Activated CD4-positive, alpha-beta T cell treated with anti-CD3 and anti-CD28 coated beads, Interleukin-2, amount 50 U/mL, for 1 hour (primary cell): ENCODE measurements at places on chromosomes 1 and 21.

DNA sequence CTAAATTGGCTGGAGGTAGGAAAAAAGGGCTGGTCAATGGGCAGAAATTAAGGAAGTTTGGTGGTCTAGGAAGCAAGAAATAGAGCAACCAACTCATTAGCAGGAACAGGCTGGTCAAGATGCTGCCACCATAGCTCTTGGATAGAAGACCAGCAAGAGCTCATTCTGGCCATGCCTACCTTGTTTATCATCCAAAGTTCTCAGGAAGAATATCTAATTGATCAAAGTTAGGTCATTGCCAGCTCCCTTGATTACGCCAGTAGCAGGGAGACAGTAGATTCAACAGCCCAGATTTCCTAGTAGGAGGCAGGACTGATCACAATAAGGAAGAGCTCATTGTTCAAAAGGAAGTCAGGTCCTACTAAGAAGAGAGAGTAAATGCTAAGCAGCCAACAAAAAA is 370.2 kb downstream of the GPATCH2 start:
- DNase-seq, result no peak

DNA sequence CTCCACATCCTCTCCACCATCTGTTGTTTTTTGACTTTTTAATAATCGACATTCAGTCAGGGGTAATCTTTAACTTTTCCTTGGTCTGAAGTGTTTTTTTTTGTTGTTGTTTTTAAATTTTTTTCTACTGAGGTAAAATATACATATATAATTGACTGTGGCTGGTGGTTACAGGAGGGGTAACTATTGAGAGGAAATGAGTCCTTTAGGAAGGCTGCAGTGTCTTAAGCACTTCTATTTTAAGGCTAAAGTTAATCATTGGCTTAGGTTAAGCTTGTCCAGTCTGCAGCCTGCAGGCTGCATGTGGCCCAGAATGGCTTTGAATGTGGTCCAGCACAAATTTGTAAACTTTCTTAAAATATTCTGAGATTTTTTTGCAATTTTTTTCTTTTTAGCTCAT is 172.5 kb downstream of the CTH start:
- DNase-seq, result no peak

DNA sequence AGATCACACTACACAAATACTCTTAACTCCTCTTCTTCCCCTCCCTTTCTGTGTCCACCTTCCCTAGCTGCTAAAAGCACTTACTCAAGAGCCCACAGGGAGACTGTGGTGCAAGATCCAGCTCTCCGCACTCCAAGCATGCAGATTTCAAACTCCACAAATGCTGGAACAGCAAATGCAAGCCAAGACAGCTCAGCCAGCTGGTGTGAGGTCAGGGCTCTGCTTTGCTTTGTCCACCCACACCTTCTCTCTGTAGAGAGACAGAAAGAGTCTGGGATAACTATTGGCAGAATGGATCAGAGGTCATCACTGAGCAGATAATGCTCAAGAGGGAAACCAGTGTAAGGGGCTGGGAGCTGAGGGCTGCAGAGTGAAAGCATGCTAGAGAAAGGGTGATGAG is 45.2 kb upstream of the DPT start:
- no peak for DNase-seq

GRCh38 chr1:20359451-20360330 is 69.0 kb downstream of the VWA5B1 start:
- DNase-seq, result no peak

DNA sequence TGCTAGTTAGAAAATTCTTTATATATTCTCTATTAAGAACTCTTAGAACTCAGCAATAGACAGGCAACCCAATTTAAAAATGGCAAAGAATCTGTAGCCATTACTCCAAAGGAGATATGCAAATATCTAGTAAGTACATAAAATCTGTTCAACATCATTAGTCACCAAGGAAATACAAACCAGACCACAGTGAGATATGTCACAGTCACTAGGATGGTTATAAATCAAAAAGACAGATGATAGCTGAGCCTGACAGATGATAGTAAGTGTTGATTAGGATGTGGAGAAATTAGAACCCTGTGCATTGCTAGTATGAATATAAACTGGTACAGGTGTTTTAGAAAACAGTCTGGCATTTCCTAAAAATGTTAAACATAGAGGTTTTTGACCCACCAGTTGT is 26.6 kb downstream of the SRSF11 start:
- no peak for DNase-seq

DNA sequence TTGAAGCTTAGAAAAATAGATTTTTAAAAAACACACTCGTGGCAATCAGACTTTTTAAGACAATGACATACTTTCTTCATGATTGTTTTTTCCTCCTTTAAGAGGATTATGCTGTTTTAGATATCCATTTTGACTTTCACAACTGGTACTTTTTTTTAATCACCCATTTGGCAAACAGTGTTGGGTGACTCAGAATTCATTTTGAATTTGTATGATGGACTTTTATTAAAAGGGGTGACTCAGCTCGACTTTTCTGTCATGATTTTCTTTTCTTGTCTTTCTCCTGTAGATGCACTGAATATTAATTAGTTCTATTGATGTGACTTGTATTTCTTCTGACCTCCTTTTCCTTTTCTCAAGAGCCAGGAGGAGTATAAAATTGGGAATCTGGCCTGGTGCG is 44.7 kb downstream of the FMN2 start:
- no peak for DNase-seq

- no peak for DNase-seq
Measured at GRCh38 chr1:225362805-225363204, 65.0 kb downstream of the LBR start.

- DNase-seq, result no peak
Measured at GRCh38 chr1:218817691-218818465, 355.8 kb upstream of the LYPLAL1 start.

GRCh38 chr1:11921022-11921421 is 5.2 kb downstream of the KIAA2013 start:
- no peak for DNase-seq

DNA sequence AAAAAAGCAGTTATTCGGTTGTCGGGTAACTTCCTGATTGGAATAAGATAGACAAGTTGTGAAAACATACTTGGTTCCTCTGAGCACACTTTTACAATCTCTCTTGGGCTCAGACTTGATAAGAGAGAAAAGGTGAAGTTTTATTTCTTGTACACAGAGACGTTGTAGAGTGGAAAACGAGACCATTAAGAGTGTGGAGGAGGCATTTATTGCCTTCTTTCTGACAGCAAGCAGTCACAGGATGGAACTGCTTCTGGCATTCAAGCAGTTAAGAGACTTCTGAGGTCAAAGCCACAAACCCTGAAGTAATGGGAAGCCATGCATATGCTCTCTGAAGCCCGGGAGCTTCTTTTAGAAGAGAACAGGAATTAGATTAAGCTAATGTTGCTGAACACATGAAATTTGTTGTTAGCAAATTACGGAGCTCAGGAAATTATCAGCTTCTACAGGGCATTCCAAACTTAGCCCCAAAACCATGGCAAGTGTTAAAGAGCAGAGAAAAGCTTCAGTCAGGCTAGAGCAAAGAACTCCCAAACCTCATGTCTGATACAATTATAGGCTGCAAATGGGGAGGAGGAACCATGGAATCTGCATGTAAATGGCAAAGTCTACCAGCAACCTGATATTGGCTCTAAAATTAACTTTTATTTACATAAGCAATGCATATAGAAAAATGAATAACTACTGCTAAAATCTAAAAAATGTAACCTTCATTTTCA is 26.0 kb downstream of the S1PR1 start:
- DNase-seq, result no peak

GRCh38 chr1:36880155-36881067 is 153.9 kb downstream of the GRIK3 start:
- DNase-seq, result no peak

DNA sequence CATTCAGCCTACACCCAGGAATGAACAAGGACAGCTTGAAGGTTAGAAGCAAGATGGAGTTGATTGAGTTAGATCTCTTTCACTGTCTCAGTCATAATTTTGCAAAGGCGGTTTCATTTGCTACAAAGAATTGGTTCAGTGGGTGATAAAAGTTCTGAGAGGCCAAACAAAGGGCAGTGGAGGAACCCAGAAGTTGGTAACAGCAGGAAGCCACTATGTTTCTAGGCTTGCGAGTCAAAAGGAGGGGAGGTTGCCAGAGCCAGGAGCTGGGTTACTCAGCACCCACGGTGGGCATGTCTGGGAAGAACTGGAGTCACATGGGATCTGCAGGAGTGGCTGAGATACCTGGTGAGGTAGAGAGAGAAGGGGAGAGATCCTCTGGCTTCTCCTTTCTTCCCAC is 64.2 kb upstream of the MRPS6 start:
- no peak for DNase-seq

- DNase-seq, result no peak
Measured at GRCh38 chr1:211092955-211093354, 41.0 kb downstream of the KCNH1 start.

DNA sequence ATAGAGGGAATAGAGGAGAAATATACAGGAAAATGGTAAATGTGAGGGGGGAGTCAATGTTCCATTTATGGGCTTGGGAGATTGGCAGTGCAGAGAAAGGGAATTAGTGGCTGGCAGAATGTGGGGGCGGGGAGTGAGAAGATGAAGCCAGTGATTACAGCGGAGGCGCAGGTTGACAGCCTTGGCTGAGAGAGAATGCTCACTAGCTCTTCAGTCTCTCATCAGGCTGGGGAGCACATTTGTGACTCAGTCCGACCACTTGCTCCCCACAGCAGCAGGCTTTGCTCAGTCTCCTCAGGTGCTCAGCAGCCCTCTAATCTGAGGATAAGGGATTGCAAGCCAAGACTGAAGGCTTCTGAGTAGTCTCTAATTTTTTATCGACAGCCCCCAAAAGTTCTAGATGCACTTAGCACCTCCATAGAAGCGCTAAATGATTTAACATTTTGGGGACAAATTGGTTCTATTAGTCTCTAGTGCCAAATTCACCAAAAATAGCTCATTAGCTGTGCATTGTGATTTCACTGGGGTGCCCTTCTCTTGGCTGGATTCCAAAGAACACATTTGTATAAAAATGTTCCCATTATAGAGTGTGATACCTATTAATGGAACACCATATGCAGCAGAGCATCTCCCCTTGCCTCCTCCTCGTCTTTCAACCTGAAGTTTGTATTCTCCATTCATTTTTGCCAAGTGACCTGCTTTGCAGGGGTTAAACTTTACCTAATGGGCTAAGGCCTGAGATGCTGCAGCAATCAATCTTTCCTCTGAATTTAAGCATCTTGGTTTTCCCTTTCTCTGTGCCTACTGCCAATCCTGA is 191.8 kb downstream of the ZNF326 start:
- no peak for DNase-seq

DNA sequence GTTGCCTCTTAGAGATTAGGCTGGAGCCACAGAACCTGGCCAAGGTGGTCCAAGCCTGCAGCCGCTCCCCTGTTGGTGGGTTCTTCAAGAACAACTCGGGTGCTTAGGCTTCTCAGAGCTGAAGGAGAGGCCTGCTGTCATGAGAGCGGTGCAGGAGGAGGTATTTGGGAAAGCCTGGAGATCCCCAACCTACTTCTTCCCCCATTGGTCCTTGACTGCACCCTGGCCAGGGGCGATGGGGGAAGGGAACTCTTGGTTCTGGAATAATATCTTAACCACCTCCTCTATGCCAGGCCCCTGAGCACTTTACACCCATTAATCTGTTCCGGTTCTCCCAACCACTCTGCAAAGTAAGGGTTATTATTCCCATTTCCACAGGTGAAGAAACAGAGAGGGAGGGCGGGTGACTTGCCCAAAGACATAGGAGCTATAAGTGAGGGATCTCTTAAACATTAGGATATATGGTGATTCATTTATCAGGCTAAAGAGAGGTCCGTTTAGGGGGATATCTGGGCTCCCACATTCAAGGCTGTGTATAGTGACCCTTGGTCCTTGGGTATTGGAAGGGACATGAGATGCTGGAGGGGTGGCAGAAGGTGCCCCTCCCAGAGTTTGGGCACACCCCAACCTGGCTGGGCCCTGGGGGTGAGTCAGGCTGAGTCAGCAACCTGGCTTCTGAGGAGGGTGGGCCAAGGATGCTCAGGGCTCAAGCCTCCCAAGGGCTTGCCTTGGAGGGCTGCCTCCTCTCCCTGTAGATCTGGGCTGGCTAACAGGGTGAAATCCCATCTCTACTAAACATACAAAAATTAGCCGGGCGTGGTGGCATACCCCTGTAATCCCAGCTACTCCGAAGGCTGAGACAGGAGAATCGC is 5.2 kb downstream of the TRNP1 start:
- DNase-seq, result no peak

- no peak for DNase-seq
Measured at GRCh38 chr1:87505391-87505983, 176.8 kb downstream of the LMO4 start.

- DNase-seq, result no peak
Measured at GRCh38 chr1:17511188-17511587, 28.3 kb upstream of the ARHGEF10L start.

- DNase-seq, result no peak
Measured at GRCh38 chr1:84972377-84972987, 24.4 kb downstream of the MCOLN2 start.

GRCh38 chr1:119634016-119634415 is 14.1 kb downstream of the ZNF697 start:
- no peak for DNase-seq

DNA sequence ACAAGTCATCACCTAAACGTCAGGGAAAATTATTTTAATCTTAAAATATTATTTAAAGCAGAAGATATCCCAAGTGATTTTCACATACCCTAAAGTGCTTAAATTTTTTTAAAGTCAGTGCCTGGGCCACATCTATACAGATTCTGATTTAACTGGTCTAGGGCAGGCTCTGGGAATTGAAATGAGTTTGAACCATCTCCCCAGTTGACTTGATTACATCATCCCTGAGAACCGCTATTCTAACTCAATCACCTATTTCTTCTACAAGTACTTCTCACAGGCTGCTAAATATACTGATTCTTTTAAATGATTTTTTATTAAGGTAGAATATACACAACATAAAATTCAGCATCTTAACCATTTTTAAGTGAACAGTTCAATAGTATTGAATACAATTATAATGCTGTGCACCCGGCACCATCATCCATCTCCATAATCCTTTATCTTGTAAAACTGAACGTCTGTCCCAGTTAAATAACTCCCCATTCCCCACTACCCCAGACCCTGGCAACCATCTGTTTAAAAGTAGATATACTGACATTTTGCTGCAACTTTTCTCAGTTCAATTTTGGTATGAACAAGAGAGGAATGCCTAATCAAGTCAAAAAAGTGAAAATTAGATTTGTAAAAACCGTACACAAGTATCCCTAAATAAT is 19.5 kb downstream of the GART start:
- DNase-seq, result no peak

DNA sequence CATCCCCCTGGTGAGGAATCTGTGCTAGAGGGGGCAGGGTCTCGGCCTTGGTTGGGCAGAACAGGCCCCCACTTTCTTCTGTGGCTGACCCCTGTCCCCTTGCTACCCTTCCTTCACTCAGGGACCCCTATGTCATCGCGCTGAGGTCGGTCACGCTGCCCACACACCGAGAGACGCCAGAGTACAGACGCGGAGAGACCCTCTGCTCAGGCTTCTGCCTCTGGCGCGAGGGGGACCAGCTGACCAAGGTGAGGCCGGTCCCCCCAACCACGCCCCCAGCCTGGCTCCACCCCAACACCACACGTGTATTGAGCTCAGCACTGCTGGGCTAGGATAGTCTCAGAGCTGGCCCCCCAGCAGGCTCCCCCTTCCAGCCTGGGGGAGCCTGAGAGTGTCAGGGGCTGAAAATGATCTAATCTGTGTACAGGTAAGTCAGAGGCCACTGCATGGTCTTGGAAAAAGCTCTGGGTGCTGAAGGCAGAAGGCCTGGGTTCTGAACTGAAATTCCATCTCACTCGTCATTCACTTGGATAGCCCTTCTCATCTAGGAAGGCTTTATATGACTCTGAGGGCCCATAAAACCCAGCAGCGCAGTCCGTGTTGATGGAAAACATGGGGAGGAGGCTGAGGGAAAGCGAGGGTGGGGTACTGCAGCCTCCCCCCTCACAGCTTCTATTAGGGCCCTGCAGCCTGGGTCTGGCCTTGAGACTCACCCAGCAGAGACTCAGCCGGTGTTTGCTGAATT is 15.3 kb downstream of the FAM151A start:
- DNase-seq, result no peak
